ENCODE measurements at places on chromosomes 2 and 18. TPM values are rescaled to one million over a fixed set of nuclear protein-coding genes. Genes with fewer than 3 reads are reported as not detected.
A peak's percentile ranks its signal among the peaks of the same experiment; 100 is the strongest.

- no peak overlapping the region for H3K4me3 ChIP-seq
- no peak overlapping the region for H3K27ac ChIP-seq
- peaks cover 9% of the 10 kb centered on the region for H3K27me3 ChIP-seq
- no peak for DNase-seq
Measured at GRCh38 chr18:78423811-78424210, 555.8 kb upstream of the SALL3 start.

The CERS6 gene
- 27.4 TPM for total RNA-seq

DNA sequence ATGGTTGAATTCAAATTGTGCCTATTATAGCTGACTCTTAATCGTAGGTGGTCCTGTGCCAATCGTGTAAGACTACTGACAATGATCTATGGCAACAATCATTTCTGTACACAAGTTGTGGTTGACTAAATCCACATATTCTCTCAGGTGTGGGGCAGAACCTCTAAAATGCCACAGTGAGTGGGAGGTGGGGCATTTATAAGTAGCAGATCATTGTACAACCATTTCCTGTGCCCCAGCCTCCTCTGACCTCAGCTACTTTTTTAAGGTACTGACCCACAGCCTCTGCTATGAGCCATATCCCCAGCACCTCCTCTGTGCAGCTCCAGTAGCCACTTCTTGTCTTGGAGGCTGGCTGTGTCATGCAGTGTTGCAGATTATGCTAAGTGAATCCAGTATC, 48.6 kb upstream of the RAPH1 start:
- H3K4me1 ChIP-seq: peaks cover 5% of the 10 kb centered on the region
- no peak overlapping the region for H3K4me3 ChIP-seq
- no peak for DNase-seq
- no peak overlapping the region for H3K27ac ChIP-seq
- no peaks in the 10 kb centered on the region for H3K36me3 ChIP-seq

DNA sequence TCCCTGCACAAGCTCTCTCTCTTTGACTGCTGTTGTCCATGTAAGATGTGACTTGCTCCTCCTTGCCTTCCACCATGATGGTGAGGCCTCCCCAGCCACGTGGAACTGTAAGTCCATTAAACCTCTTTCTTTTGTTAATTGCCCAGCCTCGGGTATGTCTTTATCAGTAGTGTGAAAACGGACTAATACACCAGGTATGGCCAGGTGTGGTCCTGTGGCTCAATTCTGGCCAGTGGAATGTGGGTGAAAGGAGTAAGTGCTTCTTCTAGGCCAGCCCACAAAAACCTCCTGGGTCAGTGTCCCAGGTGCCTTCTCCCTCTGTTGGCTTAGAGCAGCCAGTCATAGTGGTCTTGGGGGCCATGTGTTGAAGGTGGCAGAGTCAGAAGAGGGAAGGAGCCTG, 57.0 kb downstream of the PRKCE start:
- H3K36me3 ChIP-seq: peaks cover 4% of the 10 kb centered on the region
- peaks cover 3% of the 10 kb centered on the region for H3K4me1 ChIP-seq
- H3K27ac ChIP-seq: no peak overlapping the region
- H3K27me3 ChIP-seq: no peaks in the 10 kb centered on the region

The TFCP2L1 gene
- total RNA-seq: not detected

DNA sequence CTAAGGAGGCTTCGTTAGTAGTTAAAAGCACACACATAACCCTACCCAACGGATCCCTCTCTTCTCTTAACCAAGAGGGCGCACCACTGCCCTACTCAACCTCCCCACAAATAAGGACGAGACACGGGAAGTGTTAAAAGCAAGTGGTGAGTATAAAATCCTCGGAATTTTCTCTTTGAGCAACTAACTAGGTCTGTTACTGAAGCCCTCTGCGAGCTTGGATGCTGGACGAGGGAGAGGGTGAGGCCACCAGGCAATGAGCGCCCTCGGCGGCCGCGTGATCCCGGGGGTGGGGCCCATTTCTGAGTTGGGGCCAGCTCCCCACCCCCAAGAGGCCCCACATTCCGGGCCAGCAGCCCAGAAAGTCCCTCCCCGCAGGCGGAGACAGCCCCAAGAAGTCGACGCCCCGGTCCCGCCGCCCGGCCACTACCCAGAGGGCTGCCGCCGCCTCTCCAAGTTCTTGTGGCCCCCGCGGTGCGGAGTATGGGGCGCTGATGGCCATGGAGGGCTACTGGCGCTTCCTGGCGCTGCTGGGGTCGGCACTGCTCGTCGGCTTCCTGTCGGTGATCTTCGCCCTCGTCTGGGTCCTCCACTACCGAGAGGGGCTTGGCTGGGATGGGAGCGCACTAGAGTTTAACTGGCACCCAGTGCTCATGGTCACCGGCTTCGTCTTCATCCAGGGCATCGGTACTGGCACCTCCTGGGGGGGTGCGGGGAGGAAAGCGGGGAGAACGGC, at the start of gene CYBRD1:
Gene CYBRD1, plus strand, starts transcription at position 423 of the 736 bp plus-strand sequence. Its CDS starts 72 bp downstream, at position 495.
- DNase-seq: peak; percentile 45
- peak within 1 kb of the TSS; percentile 97 for H3K4me3 ChIP-seq
- no peaks in the 10 kb centered on the region for H3K36me3 ChIP-seq
- peaks cover 25% of the 10 kb centered on the region for H3K4me1 ChIP-seq

- no peak overlapping the region for H3K27ac ChIP-seq
- no peaks in the 10 kb centered on the region for H3K27me3 ChIP-seq
- no peak overlapping the region for H3K4me3 ChIP-seq
- H3K36me3 ChIP-seq: no peaks in the 10 kb centered on the region
- no peak for DNase-seq
Measured at GRCh38 chr18:36411745-36412168, 114.2 kb downstream of the FHOD3 start.

Measured in neural crest cell (in vitro differentiated cells).